Substantia nigra (tissue), 51 donors: ENCODE measurements at places on chromosomes 11 and 22.
A peak's percentile ranks its signal among the peaks of the same experiment; 100 is the strongest.

- no peak for DNase-seq
Observed at GRCh38 chr11:827146-827896, 398 bp upstream of the CRACR2B start.

DNA sequence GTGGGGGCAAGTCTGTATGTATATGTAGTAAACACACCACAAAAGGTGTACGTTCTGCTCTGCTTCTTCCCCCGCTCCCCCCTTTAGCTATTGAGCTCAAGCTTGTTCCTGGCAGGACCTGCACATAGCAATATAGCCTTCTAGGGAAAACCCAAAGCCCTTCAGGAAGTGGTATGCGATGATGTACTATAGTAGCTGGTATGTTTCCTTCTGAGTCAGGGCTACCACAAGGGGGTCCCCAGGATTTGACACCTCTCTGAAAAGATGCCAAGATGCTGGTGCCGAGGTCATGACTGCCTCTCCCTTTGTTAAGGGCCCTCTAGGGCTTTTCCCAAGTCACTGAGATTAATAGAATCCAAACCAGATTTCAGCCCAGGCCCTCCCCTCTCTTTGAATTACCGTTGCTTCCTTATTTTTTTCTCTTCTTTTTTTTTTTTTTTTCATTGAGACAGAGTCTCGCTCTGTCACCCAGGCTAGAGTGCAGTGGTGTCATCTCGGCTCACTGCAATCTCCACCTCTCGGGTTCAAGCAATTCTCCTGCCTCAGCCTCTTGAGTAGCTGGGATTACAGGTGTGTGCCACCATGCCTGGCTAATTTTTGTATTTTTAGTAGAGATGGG lies 268.4 kb downstream of the ETS1 start:
- DNase-seq, result no peak

- no peak for DNase-seq
Observed at GRCh38 chr11:117361432-117361831, 33.8 kb downstream of the CEP164 start.

- DNase-seq, result no peak
Observed at GRCh38 chr11:123033895-123034294, 28.0 kb downstream of the HSPA8 start.

DNA sequence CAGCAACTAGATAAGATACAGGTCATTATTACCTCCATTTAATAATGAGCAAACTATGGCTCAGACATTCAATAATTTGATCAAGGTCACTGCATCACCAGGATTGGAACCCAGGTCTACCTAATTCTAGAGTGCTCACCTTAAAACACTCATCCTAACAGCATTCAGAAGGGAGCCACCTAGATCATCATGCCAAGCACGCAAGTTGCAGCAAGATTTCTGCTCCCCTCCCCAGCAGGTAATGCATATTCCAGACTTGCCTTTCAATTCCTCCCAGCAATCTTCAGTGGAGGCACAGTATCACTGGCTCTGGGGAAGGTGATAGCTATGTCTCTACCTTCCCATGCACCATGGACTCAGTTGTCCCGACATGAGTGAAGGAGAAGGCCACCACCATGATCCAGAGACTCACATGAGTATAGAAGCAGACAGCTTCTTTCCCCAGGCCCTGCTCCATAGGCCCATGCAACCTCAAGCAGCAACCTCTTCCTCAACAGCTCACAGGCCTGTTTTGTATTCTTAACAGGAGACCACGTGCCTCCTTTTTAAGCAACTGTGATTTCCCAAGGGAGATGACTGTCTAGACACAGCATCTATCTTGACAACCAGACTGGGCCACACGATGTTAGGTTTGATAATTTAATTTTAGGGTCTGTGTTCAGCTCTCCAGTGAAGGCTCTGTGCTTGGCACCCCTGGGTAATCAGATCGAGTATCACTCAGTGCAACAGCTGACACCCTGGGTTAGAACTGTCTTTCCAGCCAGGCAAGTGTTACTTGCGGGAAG lies 36.4 kb downstream of the RAB30 start:
- DNase-seq, result no peak

DNA sequence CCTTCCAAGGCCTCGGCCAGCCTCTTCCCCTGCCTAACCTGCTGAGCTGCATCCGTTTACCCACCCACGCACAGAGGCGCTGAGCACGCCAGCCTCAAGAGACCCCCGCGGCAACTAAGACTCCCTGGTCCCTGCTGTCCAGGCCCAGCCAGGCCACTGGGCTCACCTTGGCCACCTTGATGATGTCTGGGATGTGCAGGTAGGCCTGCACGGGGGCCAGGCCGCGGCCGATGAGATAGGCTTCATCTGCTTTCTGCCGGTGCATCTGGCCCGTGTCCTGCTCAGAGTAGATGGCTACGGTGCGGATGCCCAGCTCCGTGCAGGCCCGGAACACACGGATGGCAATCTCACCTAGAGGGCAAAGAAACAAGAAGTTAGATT lies 14.6 kb downstream of the LRFN4 start:
- DNase-seq, result no peak

- no peak for DNase-seq
Observed at GRCh38 chr11:536841-537621, at the start of gene LRRC56. LRRC56 (plus strand) TSS chr11:537527; CDS start chr11:540685, 3,158 bp downstream.

GRCh38 chr11:117462183-117462863 lies 134.7 kb downstream of the CEP164 start:
- DNase-seq, result no peak

- no peak for DNase-seq
Observed at GRCh38 chr11:118646393-118646792, 33.1 kb downstream of the TREH start.

DNA sequence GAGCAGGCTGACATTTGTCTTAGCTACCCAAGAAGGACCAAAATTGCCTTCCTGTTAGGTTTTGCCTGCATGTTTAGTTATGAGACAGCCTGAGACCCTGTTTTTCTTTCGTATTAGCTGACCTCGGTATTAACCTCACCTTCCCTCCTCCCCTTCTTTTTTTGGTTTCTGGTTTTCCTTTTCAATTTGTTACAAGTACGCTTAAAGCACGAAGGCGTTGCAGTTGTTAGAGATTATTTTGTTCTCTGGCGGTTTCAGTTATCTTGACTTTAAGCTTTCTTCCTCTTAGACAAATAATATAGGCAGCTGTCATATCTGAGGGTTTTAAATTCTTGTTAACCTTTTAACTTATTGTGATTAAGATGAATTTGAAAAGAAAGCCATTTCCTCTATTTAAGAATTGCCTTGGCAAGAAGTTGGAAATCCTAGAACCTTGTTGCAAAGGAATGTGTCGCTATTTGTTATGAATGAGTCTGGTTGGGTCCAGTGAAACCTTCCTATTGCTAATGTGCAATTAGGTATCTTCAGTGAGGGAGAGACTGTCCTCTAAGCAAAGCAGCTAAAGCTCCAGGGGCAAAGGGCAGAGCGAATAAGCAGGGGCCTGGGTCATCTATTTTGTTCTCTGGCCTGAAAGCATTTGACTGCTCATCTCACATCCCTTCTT lies 45.7 kb downstream of the PACS1 start:
- DNase-seq, result no peak

GRCh38 chr11:73292525-73292894 lies 15.6 kb upstream of the ARHGEF17 start:
- DNase-seq, result no peak

- no peak for DNase-seq
Observed at GRCh38 chr11:112503410-112503809, 242.8 kb upstream of the PLET1 start.

GRCh38 chr11:93187290-93187689 lies 10.5 kb downstream of the SLC36A4 start:
- DNase-seq, result no peak

GRCh38 chr11:61711498-61711897 lies 31.3 kb downstream of the DAGLA start:
- no peak for DNase-seq

GRCh38 chr11:104699981-104700380 lies 198.3 kb downstream of the CASP12 start:
- DNase-seq, result no peak

GRCh38 chr22:28792491-28793383 lies 7.6 kb downstream of the XBP1 start:
- DNase-seq, result no peak

- DNase-seq, result no peak
Observed at GRCh38 chr22:33051960-33052839, 6.0 kb downstream of the SYN3 start.

- no peak for DNase-seq
Observed at GRCh38 chr11:95517453-95517852, 272.1 kb downstream of the FAM76B start.

DNA sequence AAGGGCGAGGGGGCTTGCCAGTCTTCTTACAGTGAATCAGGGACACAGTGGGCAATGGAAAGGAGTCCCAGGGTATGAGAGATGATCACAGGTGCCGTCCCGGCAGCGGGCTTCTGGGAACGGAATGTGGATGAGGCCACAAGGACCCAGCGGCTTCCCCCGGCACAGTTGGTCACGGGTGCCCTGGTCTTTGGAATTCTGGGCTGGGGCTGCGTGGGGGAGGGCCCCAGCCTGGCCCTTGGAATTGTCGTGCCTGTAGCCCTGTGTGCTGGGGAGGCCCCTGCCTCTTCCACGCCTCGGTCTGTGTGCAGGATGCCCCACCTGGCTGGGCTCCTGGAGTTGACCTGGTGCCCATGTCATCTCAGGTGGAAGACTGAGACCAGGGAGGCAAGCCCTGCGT lies 76.6 kb downstream of the FBLN1 start:
- DNase-seq, result no peak

DNA sequence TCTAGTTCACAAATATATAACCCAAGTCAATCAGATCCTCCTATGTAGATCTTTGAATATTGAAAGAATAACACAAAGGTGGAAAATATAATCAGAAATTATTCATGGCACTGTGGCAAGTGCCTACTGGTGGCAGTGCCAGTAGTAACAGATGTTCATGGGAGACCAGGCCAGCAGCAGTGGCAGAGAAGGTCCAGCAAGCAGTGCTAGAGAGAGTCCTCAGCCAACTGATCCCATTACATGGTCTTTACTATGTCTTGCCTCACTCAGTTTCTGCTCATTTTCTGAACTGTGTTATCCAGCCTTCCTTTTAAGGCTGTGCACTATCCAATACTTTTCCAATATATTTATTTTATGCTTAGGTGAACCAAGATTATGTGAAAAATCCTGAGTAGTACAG lies 124.9 kb downstream of the MRTFA start:
- DNase-seq, result no peak

DNA sequence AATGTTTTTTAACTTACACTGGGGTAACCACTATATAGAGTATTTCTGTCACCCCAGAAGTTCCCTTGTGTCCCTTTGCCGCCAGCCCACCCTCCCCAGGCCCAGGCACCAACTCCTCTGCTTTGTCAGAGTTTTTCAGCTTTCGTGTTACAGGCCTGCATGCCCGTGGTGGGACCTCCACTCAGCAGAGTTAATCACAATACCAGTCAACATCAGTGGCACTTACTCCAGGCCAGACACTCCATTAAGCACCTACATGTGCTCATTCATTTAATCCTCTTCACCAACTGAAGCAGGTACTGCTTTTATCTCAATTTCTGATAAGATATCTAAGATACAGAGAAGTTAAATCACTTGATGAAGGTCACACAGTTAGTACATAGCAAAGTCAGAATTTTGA lies 63.3 kb downstream of the LIF start:
- DNase-seq, result no peak

DNA sequence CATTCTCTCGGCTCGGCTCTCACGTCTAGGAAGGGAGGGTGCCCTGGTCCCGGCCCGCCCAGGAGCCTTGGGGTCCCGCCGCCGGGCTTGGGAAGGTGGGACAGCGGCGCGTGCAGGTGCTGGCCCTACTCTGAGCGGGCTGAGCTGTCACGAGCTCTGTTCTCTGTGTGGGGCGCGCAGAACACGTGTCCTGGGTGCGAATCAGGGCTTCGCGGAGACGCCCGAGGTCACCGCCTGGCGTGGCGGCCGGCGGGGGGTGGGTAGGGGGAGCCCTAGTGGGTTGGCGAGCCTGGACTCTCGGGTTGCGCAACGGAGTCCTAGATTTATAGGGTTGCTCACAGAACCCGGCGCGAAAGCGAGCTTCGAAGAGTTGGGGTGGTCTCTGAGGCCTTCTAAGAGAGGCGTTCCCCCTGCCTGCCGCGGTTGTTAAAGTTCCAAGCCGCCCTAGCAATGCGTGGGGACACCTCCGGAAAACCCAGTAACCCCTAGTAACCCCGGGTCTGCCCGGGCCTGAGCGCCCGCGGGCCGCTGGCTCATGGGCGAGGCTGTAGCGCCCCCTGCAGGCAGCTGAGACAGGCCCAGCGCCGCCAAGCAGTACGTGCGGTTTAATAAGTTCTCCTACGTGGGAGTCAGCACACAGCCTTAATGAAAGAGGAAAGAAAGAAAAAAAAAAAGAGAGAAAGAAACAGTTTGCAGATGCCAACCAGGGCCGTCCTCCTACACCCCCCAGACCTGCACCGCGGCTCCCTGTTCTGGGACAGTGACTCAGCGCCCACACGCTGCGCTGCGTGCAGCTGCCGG lies 2.7 kb downstream of the ADM start:
- DNase-seq, result peak; percentile 74

GRCh38 chr11:102171101-102171500 lies 60.9 kb downstream of the YAP1 start:
- no peak for DNase-seq

DNA sequence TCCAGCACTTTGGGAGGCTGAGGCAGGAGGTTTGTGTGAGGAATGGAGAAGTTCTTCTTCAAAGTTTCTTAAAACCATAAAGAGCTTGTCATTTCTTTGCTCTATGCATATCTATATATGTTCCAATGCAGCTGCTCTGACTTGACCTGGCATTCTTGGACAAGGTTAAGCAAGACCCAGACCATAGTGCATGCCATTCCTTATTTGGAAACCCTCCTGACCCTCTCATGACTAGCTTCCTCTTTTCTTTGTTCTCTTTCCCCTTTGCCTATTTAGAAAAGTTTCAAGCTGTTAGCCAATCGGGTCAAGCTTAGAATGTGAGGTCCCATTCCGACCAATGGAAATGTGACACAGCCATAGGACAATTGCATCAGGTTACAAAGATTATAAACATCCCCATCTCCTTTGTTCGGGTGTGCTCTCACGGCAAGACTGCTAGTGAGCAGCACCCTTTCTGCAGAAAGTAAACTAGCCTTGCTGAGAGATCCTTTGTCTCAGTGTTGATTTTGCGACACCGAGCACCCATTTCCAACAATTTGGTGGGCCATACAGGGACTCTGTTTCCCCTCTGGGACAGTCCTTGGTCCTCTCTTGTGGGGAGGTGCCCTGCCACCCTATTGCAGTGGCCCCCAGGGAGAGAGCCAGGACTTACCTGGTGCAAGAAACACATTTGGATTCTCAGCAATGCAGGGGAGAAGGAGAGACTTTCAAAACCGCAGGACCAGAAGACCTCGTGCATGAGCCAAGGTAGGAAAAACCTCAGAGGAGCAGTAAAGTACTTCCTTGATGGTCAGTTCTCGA lies 39.9 kb upstream of the ANO1 start:
- no peak for DNase-seq

DNA sequence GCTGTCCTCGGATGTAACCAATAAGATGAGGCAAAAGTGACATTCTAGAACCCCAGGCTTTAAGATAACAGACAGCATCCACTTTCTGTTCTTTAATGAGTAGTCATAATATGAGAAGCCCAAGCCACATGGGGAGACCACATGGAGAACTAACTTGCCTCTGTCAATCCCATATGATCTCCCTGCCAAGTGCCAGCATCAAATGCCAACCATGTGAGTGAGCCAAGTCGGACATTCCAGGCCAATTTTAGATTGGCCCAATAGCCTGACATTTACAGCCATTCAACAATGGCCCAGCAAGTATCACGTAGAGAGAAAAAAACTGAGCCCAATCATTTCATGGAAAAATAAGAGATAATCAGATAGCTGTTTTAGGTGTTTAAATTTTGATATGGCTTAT lies 2048.3 kb upstream of the RAG2 start:
- no peak for DNase-seq
